Upper lobe of left lung (tissue), 6 donors: ENCODE measurements at places on chromosomes 13 and 19.

DNA sequence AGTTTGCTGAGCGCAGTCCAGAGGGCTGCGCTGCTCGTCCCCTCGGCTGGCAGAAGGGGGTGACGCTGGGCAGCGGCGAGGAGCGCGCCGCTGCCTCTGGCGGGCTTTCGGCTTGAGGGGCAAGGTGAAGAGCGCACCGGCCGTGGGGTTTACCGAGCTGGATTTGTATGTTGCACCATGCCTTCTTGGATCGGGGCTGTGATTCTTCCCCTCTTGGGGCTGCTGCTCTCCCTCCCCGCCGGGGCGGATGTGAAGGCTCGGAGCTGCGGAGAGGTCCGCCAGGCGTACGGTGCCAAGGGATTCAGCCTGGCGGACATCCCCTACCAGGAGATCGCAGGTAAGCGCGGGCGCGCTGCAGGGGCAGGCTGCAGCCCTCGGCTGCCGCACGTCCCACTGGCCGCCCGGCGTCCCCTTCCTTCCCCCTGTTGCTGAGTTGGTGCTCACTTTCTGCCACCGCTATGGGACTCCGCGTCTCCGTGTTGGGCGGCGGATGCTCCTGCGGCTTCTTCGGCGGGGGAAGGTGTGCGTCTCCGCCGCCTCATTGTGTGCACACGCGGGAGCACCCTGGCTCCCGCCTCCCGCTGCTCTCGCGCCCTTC is 772 bp downstream of the GPC6 start:
- H3K27me3 ChIP-seq, result no peaks in the 10 kb centered on the region
- H3K27ac ChIP-seq, result peak overlapping the region; percentile 75
- peak overlapping the region; percentile 44 for H3K4me3 ChIP-seq
- no peaks in the 10 kb centered on the region for H3K36me3 ChIP-seq
- peak; percentile 81 for DNase-seq
- H3K4me1 ChIP-seq, result peaks cover 24% of the 10 kb centered on the region

DNA sequence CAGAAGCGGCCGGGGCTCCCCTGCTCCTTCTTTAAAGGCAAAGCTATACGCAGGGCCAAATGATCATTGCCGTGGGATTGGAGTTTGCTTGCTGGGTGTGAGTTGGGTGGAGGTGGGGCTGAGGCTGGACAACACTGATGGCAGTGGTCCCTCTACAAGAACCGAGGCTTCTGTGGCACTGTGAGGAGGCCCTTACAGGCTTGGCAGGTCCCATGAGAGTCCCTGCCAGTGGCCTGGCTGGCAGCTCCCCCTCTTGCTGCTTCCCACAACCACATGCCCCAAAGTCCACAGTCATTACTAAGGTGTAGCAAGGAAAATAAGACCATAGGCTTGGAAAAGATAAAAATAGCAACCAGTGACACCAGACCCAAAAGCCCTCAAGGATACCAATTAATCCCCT is 98.4 kb downstream of the ANKRD10 start:
- H3K36me3 ChIP-seq, result no peaks in the 10 kb centered on the region
- no peak overlapping the region for H3K4me3 ChIP-seq
- H3K27ac ChIP-seq, result no peak overlapping the region
- no peak for DNase-seq

DNA sequence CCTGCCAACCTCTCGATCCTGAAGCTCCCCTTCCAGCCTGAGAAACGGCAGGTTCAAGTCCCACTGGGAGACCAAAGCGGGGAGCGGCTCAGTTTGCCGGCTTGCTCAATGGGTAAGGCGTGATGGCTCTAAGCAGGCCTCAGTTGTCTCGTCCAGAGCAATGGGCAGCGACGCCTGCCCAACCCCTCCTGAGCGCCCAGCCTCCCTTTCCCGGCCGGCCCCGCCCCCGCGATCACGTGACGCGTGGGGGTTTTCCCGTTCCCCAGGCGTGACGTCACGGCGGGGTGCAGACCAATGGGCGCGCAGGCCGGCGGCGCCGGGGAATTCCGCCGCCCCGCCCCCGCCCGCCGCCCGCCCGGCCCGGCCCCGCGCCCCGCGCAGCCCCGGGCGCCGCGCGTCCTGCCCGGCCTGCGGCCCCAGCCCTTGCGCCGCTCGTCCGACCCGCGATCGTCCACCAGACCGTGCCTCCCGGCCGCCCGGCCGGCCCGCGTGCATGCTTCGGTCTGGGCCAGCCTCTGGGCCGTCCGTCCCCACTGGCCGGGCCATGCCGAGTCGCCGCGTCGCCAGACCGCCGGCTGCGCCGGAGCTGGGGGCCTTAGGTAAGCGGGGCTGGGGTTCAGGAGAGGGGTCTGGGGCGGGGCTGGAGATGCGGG is at the start of gene RELB:
TSS of gene RELB (plus strand) at position 378 of the 653 bp plus-strand sequence. CDS start at position 494, 116 bp downstream.
- no peaks in the 10 kb centered on the region for H3K27me3 ChIP-seq
- H3K4me3 ChIP-seq, result peak within 1 kb of the TSS; percentile 69
- peaks cover 8% of the 10 kb centered on the region for H3K4me1 ChIP-seq
- peak within 1 kb of the TSS; percentile 100 for H3K27ac ChIP-seq
- H3K36me3 ChIP-seq, result no peaks in the 10 kb centered on the region

- no peaks in the 10 kb centered on the region for H3K27me3 ChIP-seq
- H3K27ac ChIP-seq, result no peak overlapping the region
- H3K36me3 ChIP-seq, result no peaks in the 10 kb centered on the region
- H3K4me3 ChIP-seq, result no peak overlapping the region
- no peaks in the 10 kb centered on the region for H3K4me1 ChIP-seq
- DNase-seq, result peak; percentile 50
These were observed 3.4 kb downstream of the SLITRK1 start for GRCh38 chr13:83878691-83879430.

DNA sequence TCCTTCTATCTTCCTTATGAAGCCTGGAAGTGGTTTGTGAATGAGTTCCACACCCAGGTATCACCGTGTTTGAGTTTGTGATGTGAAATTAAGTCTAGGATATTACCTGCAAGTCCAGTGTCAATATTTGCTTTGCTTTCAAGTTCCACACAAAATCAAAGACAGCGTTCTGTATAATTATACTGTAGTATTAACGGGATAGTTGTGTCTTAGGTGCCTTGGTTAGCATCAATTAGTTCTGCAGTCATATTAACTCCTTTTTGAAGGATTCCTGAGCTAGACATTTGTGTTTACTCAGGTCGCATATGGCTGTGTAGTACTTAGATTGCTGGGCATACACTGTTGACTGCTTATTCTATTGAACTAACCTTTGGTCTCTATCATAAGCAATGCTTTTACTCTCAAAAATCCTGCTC is 54.4 kb downstream of the ERCC5 start:
- H3K27ac ChIP-seq, result no peak overlapping the region
- H3K27me3 ChIP-seq, result no peaks in the 10 kb centered on the region
- H3K4me3 ChIP-seq, result no peak overlapping the region
- no peak for DNase-seq
